C1 segment of cervical spinal cord (tissue), 14 donors: ENCODE measurements at places on chromosomes 12 and 14.

- no peak for DNase-seq
These were observed 166.7 kb downstream of the ALG10 start for GRCh38 chr12:34188974-34189373.

- DNase-seq = no peak
These were observed 321.1 kb downstream of the NOVA1 start for GRCh38 chr14:26276757-26277156.

DNA sequence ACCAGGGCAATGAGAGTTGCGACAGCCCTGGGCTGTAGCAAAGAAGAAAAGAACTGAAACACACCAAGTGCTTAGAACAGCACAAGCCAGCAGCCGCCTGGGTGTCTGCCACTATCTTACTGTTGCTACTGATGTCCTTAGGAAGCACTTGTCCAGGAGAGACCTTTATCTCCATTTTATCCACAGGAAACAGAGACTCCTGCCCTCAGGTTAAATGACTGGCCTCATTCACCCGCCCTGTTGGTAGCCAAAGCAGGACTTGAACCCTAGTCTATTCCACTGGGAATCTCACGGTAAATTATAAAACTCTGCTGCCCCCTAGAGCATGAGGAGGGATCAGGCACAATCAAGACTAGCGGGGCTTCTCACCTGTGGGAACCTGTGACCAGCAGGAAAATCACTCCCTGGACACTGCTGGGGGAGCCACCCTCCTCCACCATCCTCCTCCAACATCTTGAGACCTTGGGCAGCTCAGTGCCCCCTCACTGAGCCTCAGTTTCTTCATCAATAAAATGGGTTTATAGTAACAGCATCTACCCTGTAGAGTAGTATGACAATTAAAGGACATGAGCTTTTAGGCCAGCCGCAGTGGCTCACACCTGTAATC, 20.5 kb upstream of the TESC start:
- DNase-seq = no peak

- no peak for DNase-seq
These were observed 8.4 kb downstream of the CKAP4 start for GRCh38 chr12:106239241-106239950.

DNA sequence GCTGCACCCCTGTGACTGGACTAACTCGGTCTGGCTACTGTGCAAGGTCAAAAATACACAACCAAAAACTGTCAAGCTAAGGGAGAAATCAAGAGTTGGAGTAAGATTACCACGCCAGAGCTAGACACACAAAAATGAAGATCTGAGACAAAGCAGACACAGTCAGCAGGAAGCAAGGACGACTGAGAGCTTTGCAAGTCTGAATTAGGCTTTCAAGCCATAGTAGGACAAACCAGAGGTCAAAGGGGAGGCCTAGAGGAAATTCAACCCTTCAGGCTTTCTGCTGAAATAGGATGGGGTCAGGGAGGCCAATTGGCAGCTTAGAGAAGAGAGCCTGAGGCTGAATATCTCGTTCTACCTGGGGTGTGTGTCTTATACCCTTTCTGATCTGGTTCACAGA, 117.3 kb downstream of the LLPH start:
- DNase-seq = no peak

DNA sequence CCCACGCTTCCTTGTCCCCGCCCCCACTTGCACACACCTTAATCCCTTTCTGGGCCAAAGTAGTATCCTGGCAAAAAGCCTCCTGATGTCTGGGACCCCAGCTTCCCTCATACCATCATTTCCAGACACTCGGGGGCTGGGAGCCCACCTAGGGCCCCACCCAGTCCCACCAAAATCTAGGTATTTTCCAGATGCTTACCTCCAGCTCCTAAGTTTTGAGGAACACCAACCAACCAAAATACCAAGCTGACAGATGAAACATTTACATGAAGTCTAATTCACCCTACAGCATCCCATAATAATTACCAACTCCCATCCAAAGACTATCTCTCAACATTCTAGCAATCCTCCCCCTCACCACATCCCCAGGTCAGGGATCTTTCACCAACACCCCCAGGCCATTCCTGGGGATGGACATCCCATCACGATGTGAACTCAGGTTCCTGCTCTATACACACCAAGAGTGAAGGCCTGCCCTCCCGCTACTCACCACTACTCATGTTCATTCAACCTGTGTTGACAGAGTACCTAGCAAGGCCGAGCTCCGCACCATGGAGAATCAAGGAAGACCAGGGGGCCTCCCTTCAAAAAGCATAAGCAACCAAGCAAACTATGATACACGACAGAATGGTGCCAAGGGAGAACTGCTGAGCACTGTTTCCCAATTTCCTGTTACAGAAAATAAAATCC, 1.6 kb upstream of the CHD4 start:
- DNase-seq = no peak

DNA sequence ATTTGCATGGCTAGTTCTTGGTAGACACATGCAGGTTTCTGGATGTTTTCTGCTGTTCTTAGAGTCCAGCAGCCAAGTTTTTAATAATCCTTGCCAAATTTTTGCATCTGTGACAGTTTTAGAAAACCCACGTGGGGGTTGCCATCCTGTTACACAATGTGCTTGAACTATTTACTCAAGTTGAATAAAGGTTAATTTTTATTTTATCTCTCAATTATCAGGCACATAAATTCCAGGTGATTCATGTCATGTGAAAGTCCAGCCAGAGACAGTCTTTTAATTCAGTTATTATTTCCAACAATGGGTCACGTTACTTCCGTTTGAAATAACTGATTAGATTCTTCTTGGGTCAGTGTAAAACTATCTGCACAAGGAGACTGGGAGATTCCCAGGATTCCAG, 15.7 kb downstream of the MYRFL start:
- DNase-seq = no peak

DNA sequence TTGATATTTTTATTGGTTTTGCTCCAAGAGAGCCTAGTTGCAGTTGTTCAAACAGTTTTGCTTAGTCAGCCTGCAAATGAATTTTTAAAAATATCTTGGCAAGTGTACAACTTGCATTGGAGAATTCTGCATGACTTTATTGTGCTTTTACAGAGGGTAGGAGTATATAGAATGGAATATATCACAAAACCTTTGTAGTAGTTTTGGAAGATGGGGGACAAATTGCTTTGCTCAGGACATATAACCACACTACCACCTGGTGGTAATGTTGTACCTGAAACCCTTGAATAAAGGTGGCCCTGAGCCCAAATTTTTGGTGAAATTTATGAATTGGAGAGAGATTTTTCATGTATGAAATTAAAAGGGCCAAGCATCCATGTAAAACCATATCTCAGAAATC, 645.2 kb downstream of the MED13L start:
- no peak for DNase-seq

- no peak for DNase-seq
These were observed 40.3 kb downstream of the SOCS2 start for GRCh38 chr12:93612776-93613175.

GRCh38 chr14:64060199-64060545, 207.4 kb downstream of the SYNE2 start:
- no peak for DNase-seq

DNA sequence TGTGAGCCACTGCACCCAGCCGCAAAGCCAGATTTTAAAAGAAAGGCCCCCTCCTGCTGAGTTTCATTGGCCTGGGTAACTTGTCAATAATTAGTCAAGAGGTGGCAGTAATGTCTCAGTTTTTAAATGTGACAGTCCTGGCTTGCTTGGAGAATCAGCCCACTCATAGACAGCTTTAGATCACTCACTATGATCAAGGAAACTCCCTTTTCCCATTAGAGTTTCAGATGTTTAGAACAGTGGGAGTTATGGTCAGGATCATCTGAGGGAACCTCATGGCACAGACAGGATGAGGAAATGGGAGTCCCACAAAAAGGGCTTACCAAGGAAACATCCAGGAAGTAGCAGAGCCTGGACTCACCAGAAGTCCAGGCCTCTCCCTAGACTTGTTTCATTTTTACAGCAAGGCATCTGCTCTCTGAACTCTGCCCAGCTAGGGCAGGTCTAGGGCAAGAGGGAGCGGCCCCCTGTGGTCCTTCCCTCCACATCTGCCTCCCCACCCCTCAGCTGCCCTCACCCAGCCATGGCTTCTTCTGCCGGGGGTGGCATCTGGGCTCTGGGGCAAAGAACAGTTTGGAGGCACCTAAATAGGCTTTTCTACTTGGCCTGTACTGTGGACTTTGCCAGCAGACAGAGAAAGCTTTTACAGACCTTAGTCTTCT, 11.2 kb downstream of the BCL2L14 start:
- DNase-seq = no peak

DNA sequence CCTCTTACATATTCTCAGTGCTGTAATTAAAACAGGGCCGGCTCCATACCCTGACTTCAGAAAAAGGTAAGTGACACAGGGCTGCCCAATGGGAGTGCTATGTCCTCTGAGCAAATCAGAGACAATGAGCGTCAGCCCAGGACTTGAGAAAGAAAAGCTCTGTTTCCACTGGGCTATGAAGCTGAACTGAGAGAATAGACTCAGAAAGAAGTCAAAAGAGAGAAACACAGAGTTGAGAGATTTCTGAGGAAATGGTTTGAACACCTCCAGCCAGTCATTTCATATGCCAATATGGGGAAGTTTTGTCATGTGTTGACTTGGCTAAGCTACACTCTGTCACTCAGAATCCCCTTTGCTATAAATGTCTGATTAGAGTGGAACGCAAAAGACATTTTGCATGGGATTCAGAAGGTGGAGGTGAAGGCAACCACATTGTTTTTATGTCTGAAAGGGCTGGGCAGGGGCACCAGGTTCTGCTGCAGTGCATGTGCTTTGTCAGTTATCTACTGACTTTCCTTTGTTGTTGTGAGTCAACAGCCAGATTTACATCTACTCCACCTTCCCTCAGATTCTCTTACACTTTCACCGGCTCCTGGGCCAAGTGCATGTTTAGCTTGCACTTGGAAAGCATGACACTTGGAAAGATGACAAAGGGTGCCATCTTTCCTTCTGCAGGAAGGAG, 313.3 kb downstream of the DUSP6 start:
- DNase-seq = no peak
